Effector memory CD8-positive, alpha-beta T cell (primary cell): ENCODE measurements at places on chromosomes 2 and 18.

GRCh38 chr2:227456772-227457171, 15.2 kb upstream of the AGFG1 start:
- DNase-seq, result no peak

- DNase-seq, result no peak
Measured at GRCh38 chr2:833180-833579, 117.5 kb upstream of the SNTG2 start.

- DNase-seq, result no peak
Measured at GRCh38 chr2:19806131-19806530, 95.7 kb downstream of the TTC32 start.

DNA sequence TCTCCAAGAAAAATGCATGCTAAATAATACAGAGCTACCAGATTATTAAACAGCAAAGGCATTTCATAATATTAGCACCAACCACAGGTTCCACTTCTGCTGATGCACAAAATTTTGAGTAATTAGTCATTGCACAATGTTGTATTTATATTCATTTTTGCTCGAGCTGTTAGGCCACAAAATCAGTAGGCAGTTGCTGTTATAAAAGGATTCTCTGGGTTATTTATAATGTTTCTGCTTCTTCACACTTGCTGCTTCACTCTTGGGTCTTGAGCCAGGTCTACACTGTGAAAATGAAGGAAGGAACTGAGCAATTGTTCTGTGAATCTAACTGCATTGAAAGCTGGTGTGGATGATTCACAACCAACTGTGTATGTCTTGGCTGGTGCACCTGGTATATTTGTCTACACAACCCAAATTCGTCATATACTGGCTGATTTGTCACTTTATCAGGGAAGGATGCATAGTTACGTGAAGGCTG, 38.3 kb downstream of the MRPL33 start:
- DNase-seq, result no peak

GRCh38 chr2:3608373-3609278, 13.7 kb downstream of the COLEC11 start:
- no peak for DNase-seq

- DNase-seq, result no peak
Measured at GRCh38 chr2:238873841-238874240, 26.0 kb downstream of the TWIST2 start.

DNA sequence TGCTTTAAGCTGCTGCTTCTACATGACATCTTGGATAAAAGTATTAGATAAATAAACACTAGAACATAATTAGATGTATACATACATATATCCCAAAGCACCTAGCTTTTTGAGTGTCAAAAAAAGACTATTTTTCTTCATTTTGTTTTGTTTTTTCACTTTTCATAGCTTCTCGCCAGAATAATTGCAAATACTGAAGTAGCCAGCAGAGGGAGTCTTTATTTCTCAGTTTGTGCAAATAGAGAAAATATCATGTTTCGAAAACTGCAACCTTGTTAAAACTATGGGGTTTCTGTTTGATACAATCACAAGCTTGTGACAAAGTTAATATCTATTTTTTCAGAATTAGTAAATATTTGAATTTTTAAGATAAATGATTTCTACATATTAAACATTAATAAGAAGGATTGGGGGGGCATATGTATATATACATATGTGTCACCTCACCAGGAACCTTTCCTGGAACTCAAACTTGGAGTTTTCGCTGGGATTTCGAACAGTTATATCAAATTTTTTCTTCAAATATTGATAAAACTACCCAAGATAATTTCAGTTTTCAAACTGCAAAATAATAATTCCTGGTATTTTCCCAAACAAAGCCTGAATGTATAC, 61.0 kb downstream of the GRB14 start:
- no peak for DNase-seq
